Esophagus squamous epithelium (tissue), 5 donors: ENCODE measurements at places on chromosomes 13 and 19.

DNA sequence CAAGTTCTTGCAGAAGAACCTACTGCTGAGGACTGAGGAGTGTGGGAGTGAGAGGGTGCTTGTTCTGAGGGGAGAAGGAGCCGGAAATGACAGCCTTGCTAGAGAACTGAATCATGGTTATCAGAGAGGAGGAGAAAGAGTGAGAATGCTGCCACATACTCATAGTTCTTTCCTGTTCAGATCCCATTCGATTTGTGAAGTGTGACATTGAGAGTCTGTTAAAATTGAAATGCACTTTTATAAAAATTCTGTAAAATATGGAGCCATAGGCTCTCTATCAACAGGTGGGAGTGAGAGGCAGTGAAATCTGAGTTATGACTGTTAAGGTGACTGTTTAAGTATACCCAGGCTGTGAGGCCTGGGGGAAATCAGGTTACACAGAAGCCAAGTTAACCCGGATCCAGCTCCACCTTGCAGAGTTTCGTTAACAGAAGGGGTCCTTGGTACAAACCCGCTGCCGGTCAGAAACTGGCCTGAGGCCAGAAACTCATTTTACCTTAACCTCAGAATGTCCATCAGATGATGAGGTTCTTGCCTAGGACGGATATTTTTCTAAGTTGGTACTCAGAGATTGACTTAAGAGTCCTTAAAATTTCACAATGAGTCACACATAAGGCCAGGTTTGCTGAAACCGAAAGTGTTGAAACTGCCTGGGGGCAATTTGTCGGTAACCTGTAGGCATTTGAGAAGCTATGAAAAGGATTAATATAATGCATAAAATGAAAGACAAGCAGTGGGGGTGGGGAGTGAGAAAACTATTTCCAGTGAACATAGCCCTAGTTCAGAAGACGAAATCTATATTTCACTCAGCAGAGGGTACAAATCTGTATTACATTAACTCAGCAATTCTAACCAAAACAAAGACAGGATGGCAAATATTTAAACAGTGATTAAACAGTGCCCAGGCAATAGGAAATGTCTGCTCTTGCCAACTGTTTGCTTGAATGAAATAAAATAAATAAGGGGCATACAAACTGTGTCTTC lies 350.5 kb downstream of the KCNRG start:
- no peak for DNase-seq

- DNase-seq = no peak
Measured at GRCh38 chr19:53365899-53366493, 491 bp downstream of the ZNF525 start.

DNA sequence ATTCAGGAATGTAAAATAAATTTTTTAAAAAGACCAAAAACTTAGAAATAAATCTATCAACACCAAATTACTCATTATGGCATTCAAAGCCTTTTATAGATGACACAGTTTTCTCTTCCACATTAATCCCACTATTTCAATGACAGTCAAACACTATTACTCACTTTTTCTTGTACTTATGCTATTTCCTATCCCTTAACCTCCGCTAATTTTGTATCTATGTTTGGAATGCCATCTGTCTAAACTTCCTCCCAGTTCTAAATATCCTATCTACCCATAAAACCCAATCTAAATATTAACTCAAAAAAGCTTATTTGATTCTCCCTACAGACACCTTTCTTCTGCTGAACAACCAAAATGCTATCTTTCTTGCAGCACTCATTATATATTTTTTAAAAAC lies 203.5 kb downstream of the ENOX1 start:
- DNase-seq = no peak

GRCh38 chr13:93173654-93174053 lies 53.0 kb upstream of the GPC6 start:
- no peak for DNase-seq

GRCh38 chr13:73849292-73849691 lies 284.9 kb downstream of the KLF12 start:
- no peak for DNase-seq

- DNase-seq = no peak
Measured at GRCh38 chr19:4523306-4524110, 5.2 kb upstream of the PLIN4 start.

GRCh38 chr13:66659286-66659685 lies 570.9 kb downstream of the PCDH9 start:
- no peak for DNase-seq

- no peak for DNase-seq
Measured at GRCh38 chr19:28324275-28325060, 888.5 kb downstream of the UQCRFS1 start.

DNA sequence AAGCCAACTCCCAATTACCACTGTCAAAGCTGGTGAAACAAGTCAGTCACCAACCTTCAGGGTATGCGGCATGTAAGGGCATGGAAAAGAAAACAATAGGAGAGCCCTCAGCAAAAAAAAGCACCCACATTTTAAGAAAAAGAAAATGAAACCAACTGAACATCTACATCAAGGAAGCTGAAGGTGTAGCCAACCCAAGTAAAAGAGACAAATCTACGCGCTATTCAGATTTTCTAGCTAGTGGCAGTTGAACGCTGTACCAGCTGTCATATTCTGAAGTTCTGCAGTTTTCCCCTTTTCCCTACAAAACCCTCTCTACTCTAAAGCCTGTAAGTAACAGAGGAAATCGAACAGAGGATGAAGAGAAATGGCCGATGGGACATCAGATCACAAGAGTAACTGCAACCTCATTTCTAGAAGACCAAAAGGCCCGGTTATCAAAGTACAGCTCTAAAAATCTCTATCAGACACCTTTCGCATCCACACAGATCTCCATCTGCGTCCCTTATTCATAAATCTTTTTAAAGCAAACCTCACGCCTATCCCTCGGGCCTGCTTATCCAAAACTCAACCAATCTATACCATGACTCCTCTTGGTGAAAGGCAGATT lies 1.4 kb downstream of the MYCBP2 start:
- no peak for DNase-seq

- DNase-seq = no peak
Measured at GRCh38 chr19:33811736-33812387, 15.2 kb downstream of the KCTD15 start.
